ENCODE measurements at places on chromosomes 5 and 9.
A peak's percentile ranks its signal among the peaks of the same experiment; 100 is the strongest.

- no peaks in the 10 kb centered on the region for H3K36me3 ChIP-seq
- no peaks in the 10 kb centered on the region for H3K27me3 ChIP-seq
These were observed 78.7 kb upstream of the SMIM23 start for GRCh38 chr5:171706736-171707441.

DNA sequence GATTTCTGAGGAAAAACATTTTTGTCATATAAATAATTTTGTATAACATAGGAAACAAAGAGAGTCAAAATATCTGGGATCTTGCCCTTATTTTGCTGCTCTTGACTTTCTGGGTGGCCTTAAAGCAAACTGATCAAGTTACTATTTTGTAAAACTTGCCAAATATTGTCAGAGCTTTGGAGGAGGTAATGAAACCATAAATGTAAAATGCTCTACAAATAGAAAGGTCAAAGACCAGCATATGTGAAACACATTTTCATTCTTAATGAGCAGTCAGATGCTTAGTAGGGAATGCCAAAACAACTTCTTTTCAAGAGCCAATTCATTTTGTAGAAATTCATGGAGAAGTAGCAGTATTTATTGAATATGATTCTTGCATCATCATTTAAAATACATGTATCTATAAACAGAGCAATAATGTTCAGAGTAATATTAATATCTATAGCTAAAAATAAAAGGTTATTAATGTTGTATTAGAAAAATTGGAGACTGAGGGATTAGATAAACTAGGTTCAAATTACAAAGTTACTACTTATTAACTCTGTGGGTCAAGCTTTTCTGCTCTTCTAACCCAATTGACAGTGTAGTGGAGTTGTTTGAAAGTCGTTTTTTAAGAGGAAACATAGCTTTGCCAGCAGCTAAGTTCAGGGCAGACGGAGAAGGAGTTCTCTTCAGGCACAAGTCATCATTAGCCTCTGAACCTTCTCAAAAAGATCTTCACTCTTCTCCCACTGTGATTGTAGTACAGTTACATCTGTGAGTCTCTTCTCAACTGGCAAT is 2053.1 kb downstream of the EFNA5 start:
- no peaks in the 10 kb centered on the region for H3K4me1 ChIP-seq
- DNase-seq = no peak
- H3K36me3 ChIP-seq = no peaks in the 10 kb centered on the region
- H3K27me3 ChIP-seq = no peaks in the 10 kb centered on the region

DNA sequence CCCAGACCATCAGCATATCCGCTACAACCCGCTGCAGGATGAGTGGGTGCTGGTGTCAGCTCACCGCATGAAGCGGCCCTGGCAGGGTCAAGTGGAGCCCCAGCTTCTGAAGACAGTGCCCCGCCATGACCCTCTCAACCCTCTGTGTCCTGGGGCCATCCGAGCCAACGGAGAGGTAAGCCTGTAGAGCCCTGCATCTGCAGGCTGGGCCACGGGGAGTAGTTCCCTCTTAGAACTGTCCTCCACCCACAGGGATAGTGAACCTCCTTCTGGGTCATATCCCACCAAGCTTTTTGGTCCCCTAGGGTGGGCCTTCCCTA is 569 bp downstream of the GALT start:
- H3K4me1 ChIP-seq = peaks cover 21% of the 10 kb centered on the region
- H3K27ac ChIP-seq = peak overlapping the region; percentile 83
- H3K36me3 ChIP-seq = peaks cover 30% of the 10 kb centered on the region
- peak overlapping the region; percentile 90 for H3K4me3 ChIP-seq
- no peaks in the 10 kb centered on the region for H3K27me3 ChIP-seq

GRCh38 chr5:111945535-111945934 is 188.5 kb upstream of the NREP start:
- no peak for DNase-seq
- H3K27me3 ChIP-seq = no peaks in the 10 kb centered on the region
- H3K36me3 ChIP-seq = no peaks in the 10 kb centered on the region
- no peak overlapping the region for H3K4me3 ChIP-seq
- H3K4me1 ChIP-seq = no peaks in the 10 kb centered on the region

GRCh38 chr9:132638240-132638639 is 31.5 kb downstream of the DDX31 start:
- no peaks in the 10 kb centered on the region for H3K4me1 ChIP-seq
- no peaks in the 10 kb centered on the region for H3K27me3 ChIP-seq
- DNase-seq = no peak

DNA sequence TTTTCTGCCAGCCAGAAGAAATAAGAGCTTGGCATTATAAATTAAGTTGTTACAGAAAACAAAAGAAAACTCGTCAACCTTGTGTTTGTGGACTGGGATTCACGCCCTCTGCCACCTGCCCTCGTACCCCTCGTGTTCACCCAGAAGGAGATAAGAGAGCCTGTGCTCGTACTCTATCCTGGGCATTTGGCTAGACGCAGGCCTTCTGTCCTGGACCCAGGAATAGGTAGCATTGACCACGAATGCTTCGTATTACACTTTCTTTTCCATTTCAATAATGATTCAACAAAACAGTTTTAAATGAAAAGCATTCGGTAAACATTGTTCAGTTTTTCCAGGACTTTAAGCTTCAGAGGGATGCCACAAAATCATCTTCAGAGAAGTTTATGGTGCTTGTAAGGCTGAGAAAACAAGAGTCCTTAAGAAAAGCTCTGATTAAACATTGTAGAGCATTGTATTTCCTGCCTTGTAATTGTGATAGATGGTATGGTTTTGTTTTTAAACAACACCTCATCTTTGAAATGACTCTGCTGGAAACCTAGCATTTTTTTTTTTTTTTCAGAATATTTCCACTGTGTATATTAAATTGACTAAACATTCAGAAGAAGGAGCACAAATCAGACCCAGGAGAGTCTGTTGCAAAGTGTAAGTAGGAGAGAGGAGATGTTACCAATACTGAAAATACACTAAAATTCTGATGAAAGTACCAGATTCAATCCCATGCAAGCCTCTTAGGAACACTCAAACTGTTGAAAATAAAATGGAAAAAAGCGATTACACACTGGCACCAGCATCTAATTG is 27.6 kb downstream of the MTX3 start:
- H3K36me3 ChIP-seq = no peaks in the 10 kb centered on the region
- H3K4me3 ChIP-seq = no peak overlapping the region
- peaks cover 12% of the 10 kb centered on the region for H3K27me3 ChIP-seq
- no peaks in the 10 kb centered on the region for H3K4me1 ChIP-seq
- DNase-seq = no peak

- H3K4me3 ChIP-seq = no peak overlapping the region
- peaks cover 67% of the 10 kb centered on the region for H3K4me1 ChIP-seq
- H3K27me3 ChIP-seq = no peaks in the 10 kb centered on the region
- no peaks in the 10 kb centered on the region for H3K36me3 ChIP-seq
- peak; percentile 72 for DNase-seq
These were observed 372.8 kb upstream of the KLF4 start for GRCh38 chr9:107862323-107862722.

DNA sequence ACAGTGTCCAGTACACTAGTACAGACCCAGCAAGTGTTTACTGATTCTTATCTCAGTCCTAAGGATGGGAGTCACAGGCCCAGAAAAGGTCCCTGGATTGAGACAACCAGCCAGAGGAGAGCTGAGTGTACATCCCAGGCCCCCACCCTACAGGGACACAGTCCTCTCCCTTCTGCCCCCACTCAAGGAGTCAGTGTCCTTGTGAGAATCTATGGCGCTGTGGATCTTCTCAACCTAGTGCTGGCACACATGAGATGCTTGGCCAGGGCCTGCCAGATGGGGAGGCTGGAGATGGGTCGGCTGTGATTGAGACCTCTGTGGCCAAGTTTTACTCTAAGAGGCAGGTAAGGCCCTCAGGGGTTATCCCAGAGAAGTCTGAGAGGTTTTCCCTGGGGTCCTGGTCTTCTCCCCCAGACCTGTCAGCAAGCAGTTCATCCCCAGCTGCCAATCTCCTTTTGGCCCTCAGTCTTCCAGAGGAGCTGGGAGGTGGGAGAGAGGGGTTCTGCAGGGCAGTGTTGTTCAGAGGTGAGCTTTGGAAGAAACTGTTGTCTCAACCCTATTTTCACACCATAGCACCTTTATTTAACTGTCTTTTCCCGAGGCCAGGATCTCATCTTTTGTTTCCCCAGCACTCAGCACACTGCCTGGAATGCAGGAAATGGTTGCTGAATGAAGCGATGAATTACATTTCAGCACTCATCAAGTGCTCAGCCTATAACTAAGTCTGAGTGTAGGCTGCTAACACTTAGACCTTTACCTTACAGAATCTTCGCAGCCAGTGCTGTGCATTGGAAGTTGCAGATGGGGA is 3.2 kb upstream of the NSD1 start:
- peaks cover 29% of the 10 kb centered on the region for H3K4me1 ChIP-seq
- H3K27me3 ChIP-seq = no peaks in the 10 kb centered on the region
- no peak for DNase-seq
- peaks cover 4% of the 10 kb centered on the region for H3K36me3 ChIP-seq
- H3K4me3 ChIP-seq = no peak overlapping the region
- H3K27ac ChIP-seq = no peak overlapping the region

DNA sequence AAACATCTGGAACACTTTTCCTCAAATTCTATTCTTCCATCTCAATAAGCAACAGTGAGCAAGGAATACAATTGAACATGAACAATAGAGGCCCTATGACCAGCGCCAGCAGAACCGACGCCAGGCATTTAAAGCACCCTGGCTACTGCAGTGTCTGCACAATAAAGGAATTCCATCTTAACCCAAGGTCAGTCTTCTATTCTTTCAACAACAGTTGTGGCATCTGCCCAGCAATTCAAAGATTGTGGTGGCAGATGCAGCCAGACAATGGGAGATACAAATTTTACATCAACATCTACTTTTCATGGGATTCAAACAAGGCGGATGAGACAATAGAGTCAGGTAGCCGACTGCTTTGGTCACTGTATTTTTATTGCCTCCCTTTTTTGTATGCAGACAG is 65.9 kb downstream of the ELL2 start:
- no peak overlapping the region for H3K27ac ChIP-seq
- peaks cover 4% of the 10 kb centered on the region for H3K4me1 ChIP-seq
- no peak for DNase-seq
- peaks cover 47% of the 10 kb centered on the region for H3K36me3 ChIP-seq
- H3K4me3 ChIP-seq = no peak overlapping the region

- H3K27ac ChIP-seq = no peak overlapping the region
- no peaks in the 10 kb centered on the region for H3K4me1 ChIP-seq
- H3K27me3 ChIP-seq = no peaks in the 10 kb centered on the region
- DNase-seq = no peak
- no peaks in the 10 kb centered on the region for H3K36me3 ChIP-seq
These were observed 452.3 kb downstream of the ZSWIM6 start for GRCh38 chr5:61784341-61784740.

DNA sequence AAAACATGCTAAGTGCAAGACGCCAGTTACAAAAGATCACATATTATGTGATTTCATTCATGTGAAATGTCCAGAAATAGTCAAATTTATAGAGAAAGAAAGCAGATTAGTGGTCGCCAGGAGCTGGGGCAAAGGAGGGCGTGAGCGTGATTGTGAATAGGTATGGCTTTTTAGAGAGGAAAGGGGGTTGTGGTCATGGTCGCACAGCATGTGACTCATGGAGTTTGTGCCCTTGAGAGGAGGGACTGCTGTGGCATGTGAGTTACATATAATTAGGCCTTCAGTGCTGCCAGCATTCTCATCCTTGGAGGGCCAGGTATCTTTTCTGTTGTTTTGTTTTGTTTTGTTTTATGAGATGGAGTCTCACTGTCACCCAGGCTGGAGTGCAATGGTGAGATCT is 21.2 kb upstream of the MARCHF6 start:
- H3K4me1 ChIP-seq = peaks cover 15% of the 10 kb centered on the region
- H3K27ac ChIP-seq = no peak overlapping the region
- no peak for DNase-seq
- no peaks in the 10 kb centered on the region for H3K36me3 ChIP-seq

DNA sequence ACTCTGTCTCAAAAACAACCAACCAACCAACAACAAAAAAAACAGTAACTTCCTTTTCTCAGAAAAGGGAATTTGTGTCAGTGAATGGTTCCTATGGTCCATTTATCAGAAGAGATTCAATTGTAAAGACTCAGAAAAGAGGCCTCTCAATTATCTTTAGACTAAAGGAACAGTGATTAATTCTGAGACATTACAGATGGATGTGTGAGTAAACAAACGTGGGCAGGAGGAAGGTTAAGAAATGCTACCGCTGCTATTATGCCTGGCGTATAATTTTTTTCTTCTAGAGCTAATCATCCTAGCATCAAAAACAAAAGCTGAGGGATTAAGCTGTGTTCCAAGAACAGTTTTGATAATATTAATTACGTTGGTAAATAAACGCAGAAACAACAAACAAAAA is 52.9 kb upstream of the JMY start:
- H3K4me3 ChIP-seq = no peak overlapping the region
- no peaks in the 10 kb centered on the region for H3K36me3 ChIP-seq
- H3K27me3 ChIP-seq = no peaks in the 10 kb centered on the region
- no peaks in the 10 kb centered on the region for H3K4me1 ChIP-seq
- H3K27ac ChIP-seq = no peak overlapping the region

GRCh38 chr9:113709721-113710120 is 166.4 kb upstream of the ZNF618 start:
- H3K4me3 ChIP-seq = no peak overlapping the region
- no peak overlapping the region for H3K27ac ChIP-seq
- H3K4me1 ChIP-seq = no peaks in the 10 kb centered on the region
- no peak for DNase-seq
- no peaks in the 10 kb centered on the region for H3K36me3 ChIP-seq

DNA sequence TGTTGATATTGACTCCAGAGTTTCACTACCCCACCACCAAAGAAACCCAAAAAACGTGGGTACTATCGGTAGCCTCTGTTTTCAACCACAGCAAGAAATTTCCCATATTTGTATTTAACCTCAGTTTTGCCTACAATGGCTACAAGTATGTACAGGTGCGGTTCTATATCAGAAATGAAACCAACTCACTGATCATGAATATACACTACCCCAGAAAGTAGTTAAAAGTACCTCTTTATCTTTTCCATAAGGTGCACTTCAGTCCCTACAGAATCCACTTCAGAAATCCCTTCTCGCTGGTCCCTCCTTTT is 140.6 kb upstream of the SLC12A2 start:
- H3K4me3 ChIP-seq = no peak overlapping the region
- H3K27me3 ChIP-seq = no peaks in the 10 kb centered on the region
- peaks cover 3% of the 10 kb centered on the region for H3K4me1 ChIP-seq
- H3K27ac ChIP-seq = no peak overlapping the region
